Stimulated activated CD8-positive, alpha-beta memory T cell treated with anti-CD3 and anti-CD28 coated beads, Interleukin-15, amount 100 ng/mL, for 48 hours (primary cell): ENCODE measurements at places on chromosomes 16 and 17.

GRCh38 chr17:19702217-19702641 lies 14.2 kb downstream of the SLC47A2 start:
- DNase-seq = no peak

DNA sequence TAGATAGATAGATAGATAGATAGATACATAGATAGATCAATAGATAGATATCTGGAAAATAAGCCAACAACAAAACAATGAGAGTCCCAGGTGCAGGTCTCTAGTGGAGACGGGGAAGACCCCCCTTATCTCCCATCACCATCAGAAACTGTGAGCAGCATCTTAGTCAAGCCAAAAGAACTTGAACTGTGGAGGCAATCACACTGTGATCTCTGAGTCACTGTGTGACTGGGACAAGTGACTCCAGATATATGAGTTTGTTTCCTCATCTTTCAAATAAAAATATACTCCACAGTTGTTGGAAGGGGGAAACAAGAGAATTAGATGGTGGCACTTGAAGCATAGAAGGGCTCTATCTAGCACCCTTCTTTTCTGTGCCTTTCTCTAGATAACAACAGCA lies 42.1 kb downstream of the NOG start:
- no peak for DNase-seq

GRCh38 chr16:88566158-88566557 lies 4.0 kb upstream of the ZC3H18 start:
- peak; percentile 78 for DNase-seq

- no peak for DNase-seq
Observed at GRCh38 chr17:59754552-59754951, 47.1 kb downstream of the VMP1 start.

- no peak for DNase-seq
Observed at GRCh38 chr16:30397776-30398660, 2.8 kb downstream of the ZNF48 start.

DNA sequence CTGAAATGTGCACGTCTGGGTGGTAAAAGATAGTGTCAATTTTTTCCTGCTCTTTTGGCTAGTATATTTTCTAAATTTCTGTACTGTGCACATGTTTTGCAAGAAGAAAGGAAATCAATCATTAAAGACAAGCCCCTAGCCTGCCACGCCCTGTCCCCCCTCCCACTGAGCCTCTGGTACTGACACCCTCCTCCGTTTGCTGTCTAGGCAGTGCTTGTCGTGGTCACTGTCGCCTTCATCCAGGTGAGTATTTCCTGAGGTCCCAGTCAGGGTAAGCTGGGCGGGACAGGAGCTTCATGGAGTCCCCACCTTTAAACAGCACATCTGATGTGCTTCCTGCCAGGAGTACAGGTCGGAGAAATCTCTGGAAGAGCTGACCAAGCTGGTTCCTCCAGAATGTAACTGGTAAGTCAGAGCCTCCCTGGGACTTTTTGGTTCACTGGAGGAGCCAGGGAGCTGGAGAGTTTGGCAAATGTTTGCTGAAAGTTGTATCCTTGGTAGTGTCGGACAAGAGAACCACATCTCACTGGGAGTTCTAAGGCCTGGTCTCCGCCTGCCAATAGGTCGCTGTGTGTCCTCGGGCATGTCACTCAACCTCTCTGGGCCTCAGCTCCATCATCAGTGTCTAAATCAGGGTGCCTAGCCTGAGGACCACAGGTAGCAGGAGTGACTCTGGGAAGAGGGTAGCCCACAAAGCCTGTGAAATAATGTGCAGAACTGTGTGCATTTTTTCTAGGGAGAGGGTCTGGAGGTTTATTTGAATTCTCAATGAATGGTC lies 42.2 kb downstream of the ATP2C2 start:
- no peak for DNase-seq

DNA sequence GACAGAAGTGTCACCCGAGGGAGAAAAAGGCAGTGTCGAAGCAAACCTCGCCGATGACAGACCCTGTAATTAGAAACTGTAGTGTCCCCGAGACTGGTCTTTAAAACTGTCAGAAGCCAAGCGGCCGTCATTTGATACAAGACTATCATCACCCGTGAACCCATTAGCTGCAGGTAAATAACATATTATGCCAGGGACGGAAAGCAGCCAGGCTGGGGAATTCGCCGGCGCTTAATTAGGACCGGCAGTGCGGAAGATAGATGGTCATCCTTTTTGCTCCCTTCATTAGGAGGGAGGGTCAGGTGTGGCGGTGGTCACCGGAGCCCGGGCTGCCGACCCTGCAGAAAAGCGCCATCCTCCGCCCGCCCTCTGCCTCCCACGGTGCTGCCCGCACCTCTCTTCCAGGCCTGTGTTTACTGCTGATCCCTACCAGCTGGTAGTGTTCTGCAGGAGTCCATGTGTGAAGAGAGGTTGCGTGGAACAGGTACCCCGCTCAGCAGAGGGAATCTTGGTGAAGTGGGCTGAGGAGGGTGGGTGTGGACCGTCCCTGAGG lies 109.4 kb upstream of the GSE1 start:
- no peak for DNase-seq

GRCh38 chr16:68835970-68836369 lies 7.4 kb upstream of the TANGO6 start:
- DNase-seq = no peak

- DNase-seq = no peak
Observed at GRCh38 chr16:79845734-79846135, 245.2 kb upstream of the MAF start.

GRCh38 chr17:73165616-73166404 lies 1.0 kb downstream of the SSTR2 start:
- no peak for DNase-seq

- no peak for DNase-seq
Observed at GRCh38 chr16:86029131-86029741, 130.3 kb downstream of the IRF8 start.

DNA sequence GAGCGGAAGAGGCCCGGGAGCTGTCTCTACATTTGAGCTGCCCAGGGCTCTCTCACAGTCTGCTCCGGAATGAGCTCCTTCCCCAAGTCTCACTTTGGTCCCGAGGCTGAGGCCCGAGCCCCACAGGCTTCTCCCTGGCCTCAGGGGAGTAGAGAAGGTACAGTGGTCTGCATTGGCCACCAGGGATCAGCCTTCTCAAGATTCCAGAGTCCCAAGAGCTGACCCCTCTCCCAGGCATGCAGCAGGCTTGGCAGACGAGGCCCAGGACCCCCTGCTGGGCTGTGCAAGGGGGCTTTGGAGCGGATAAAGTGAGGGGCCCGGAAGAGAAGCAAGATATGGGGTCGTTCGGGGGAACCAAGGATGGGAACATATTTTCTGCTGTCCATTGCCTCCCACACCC lies 3.1 kb downstream of the PRSS27 start:
- no peak for DNase-seq

- DNase-seq = no peak
Observed at GRCh38 chr17:8091033-8091687, 3.6 kb upstream of the ALOX12B start.

- DNase-seq = no peak
Observed at GRCh38 chr17:14214271-14214670, 22.4 kb downstream of the CDRT15 start.

DNA sequence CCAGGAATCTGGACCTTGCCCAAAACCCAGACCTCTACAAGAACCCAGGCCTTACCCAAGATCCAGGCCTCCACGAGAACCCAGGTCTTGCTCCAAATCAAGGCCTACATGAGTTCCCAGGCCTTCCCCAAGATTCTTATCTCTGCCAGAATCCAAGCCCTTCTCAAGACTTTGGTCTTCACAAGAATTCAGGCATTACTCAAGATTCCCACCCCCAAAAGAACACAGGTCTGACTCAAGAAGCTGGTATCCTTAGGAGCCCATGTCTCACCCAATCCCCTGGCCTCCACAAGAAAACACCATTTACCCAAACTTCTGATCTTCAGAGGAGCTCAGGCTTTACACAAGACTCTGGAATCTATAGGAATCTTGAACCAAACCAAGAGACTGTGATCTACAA lies 2.6 kb downstream of the SPEM3 start:
- no peak for DNase-seq

- no peak for DNase-seq
Observed at GRCh38 chr16:48542966-48543365, 67.0 kb downstream of the N4BP1 start.

DNA sequence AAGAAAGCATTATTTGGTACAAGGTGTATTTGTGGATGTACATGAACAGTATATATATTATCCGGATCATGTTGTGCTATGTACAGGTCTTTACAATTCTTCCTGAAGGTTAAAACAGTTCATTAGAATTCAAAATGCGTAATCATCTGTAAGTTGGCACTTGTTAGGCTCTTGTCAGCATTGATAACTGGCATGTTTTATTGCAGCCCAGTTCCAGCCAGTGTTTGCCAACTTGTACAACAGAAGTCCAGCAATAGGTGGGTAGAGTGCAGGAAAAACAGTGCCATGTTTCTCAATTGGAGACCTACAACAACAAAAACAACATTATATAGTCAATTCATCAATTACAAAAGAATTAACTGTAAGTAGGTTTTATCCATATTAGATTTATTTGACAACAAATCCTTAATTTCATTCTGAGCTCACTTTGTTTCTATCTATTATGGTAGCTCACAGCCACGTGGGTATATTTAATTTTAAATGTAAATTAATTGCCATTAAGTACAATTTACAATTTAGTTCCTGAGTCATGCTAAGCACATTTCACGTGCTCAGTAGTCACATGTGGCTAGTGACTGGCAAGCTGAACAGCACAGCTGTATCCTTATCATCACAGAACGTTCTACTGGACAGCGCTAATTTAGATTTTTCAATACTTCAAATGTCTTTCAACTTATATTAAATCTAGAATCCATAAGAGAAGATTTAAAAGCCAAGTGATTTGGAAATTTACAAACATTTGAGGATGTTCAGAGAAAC lies 8.6 kb upstream of the ANKFY1 start:
- DNase-seq = no peak

DNA sequence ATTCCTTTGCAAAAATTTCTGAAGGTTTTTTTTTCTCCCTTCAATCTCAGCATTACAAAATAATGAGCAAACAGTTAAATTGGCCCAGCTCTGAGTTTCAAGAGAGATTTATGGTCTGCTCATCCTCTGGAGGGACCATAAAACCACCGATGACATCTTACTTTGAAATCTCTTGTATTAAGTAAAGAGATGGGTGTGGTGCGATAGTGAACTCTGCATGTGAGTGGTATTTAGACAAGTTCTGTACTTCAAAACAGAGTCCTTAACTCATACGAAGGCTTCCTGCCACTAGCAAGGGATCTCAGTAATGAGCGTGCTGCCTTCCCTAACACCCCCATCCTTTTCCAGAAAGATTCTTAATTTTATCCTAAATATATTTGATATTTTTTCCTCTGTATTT lies 2.1 kb downstream of the FAM20A start:
- no peak for DNase-seq

GRCh38 chr17:46916623-46917022 lies 6.3 kb upstream of the GOSR2 start:
- no peak for DNase-seq

DNA sequence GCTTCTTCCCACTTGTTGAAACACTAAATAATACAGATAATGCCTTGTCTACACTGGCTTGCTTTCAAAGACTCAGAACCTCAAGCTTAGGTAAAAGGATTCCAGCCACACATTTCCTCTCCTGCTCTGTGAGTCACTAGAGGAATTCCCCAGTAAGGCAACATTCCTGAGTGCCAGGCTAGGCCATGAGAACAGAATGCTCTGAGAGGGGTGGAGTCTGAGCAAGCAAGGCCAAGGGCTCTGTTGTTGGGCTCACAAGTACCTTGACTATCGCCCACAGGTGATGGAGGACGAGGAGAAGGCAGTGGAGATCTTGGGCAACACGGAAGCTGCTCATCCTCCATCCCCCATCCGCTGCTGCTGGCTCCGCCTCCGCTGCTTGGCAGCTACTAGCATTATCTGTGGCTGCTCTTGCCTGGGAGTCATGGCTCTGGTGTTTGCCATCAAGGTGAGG lies 6.7 kb upstream of the PHKG2 start:
- no peak for DNase-seq

DNA sequence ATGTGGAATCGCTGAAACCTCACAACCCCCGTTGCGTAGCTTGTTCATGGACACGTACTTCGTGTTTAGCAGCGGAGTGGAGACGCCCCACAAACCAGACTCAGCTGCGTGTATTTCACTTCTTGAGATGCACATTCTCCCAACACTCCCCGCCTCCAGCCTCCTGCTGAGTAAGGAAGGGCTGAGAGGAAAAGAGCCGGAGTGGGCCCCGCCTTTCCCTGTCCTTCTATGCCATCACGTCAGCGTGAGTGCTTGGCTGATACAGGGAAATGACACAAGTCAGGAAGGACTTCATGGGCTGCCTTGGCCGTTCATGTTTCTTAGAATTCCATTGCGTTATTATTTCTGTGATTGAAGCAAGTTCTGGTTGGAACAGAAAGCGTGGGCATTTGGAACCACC lies 68.6 kb upstream of the CBX4 start:
- DNase-seq = no peak

DNA sequence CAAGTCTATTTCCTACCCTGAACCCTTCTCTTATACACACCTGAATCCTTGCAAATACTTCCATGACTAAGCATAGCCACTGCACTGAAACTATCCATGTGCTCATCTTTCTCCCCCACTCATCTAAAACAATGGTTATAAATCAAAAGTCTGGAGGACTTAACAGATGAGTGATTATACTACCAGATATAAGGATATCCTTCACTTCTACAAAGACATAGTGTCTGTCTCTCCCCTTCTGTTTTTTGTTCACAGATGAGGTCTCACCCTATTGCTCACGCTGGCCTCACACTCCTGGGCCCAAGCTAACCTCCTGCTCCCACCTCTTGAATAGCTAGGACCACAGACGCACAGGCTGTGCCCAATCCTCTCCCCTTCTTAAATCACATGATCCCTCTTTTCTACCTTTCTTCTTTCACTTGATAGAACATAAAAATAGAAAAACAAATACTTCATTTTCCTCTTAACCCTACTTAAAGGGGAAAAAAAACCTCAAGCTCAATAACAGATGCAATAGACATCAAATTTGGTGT lies 19.2 kb downstream of the CEP112 start:
- no peak for DNase-seq

DNA sequence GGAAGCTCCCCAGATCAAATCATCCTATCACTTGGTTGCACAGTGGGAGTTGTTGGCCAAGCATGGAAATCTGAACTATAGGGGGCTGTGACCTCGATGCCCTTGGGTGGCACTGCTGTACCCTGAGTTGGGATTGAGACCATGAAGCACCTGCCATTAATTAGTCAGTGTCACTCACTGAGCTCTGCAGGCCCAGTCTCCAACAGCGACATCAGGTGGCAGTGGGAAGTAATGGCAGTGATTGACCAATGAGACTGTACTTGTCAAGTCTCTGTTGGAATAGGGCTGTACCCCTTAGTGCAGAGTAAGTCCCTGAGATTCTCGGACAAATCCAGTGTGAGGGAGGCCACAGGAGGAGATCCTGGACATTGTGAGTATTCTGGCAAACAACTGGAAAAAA lies 118.0 kb upstream of the RPL38 start:
- no peak for DNase-seq

- no peak for DNase-seq
Observed at GRCh38 chr16:19704321-19705145, 13.5 kb downstream of the KNOP1 start.
